ENCODE measurements at places on chromosomes 11 and 22.

GRCh38 chr11:8871171-8871775 is 39.7 kb upstream of the AKIP1 start:
- no peaks in the 10 kb centered on the region for H3K36me3 ChIP-seq
- H3K4me1 ChIP-seq, result peaks cover 39% of the 10 kb centered on the region
- peak; percentile 48 for DNase-seq
- H3K27me3 ChIP-seq, result no peaks in the 10 kb centered on the region
- H3K4me3 ChIP-seq, result peak overlapping the region; percentile 95

- H3K4me1 ChIP-seq, result peaks cover 13% of the 10 kb centered on the region
- H3K27me3 ChIP-seq, result no peaks in the 10 kb centered on the region
- no peaks in the 10 kb centered on the region for H3K36me3 ChIP-seq
- no peak overlapping the region for H3K4me3 ChIP-seq
- H3K27ac ChIP-seq, result no peak overlapping the region
- no peak for DNase-seq
Measured at GRCh38 chr11:5694642-5695041, 5.1 kb downstream of the TRIM22 start.

DNA sequence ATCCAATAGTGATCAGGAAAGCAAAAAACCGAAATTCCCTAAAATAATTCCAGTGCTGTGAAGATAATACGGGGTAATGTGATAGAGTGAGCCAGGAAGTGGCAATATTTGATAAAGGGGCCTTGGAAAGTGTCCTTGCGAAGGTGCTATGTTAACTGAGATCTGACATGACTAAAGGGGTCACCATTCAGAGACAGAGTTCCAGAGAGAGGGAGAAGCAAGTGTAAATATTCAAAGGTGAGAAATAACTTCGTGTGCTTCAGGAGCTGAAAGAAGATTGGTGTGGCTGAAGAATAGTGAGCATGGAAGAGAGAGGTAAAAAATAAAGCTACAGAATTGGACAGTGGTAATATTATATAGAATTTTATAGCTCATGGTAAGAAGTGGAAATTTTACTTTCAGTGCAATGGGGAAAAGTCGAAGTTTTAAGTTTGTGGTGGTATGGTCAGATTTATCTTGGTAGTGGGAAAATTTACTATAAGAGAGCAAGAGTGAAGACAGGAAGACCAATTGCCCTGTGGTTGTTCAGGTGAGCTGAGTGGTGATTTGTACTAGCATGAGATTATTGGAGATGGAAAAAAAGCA is 164.5 kb downstream of the JRKL start:
- no peaks in the 10 kb centered on the region for H3K27me3 ChIP-seq
- H3K27ac ChIP-seq, result no peak overlapping the region
- no peaks in the 10 kb centered on the region for H3K36me3 ChIP-seq
- no peaks in the 10 kb centered on the region for H3K4me1 ChIP-seq
- no peak overlapping the region for H3K4me3 ChIP-seq

DNA sequence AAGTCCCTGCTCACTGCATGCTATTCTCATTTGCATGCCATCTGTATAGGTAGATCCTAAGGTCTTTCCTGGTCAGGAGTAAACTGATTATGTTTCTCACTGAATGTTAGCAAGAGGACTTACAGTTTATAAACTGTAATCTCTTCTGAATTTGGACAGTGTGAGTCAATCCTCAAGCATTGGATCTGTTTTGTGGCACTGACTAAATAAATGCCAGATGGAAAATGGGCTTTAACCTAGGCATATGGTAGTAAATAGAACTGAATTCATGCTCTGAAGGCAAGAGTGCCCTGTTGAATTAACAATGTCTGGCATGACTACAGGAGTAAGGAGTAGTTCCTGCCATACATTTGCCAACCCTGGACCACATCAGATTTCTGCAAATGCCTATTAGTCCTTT is 11.4 kb downstream of the FAM181B start:
- H3K27ac ChIP-seq, result no peak overlapping the region
- DNase-seq, result no peak
- peaks cover 28% of the 10 kb centered on the region for H3K4me1 ChIP-seq
- H3K36me3 ChIP-seq, result no peaks in the 10 kb centered on the region
- H3K27me3 ChIP-seq, result peaks cover 10% of the 10 kb centered on the region
- no peak overlapping the region for H3K4me3 ChIP-seq

All from neural crest cell (in vitro differentiated cells).